Activated T-cell treated with anti-CD3 and anti-CD28 coated beads for 1 hour (primary cell): ENCODE measurements at places on chromosomes 12 and 14.

GRCh38 chr14:69581316-69581935, 6.8 kb upstream of the CCDC177 start:
- DNase-seq: no peak

GRCh38 chr14:100660882-100661635, 65.6 kb upstream of the DLK1 start:
- DNase-seq: no peak

- DNase-seq: no peak
Measured at GRCh38 chr12:96183734-96184370, 10.3 kb upstream of the ELK3 start.

- DNase-seq: no peak
Measured at GRCh38 chr14:91256661-91257060, 12.2 kb upstream of the GPR68 start.

DNA sequence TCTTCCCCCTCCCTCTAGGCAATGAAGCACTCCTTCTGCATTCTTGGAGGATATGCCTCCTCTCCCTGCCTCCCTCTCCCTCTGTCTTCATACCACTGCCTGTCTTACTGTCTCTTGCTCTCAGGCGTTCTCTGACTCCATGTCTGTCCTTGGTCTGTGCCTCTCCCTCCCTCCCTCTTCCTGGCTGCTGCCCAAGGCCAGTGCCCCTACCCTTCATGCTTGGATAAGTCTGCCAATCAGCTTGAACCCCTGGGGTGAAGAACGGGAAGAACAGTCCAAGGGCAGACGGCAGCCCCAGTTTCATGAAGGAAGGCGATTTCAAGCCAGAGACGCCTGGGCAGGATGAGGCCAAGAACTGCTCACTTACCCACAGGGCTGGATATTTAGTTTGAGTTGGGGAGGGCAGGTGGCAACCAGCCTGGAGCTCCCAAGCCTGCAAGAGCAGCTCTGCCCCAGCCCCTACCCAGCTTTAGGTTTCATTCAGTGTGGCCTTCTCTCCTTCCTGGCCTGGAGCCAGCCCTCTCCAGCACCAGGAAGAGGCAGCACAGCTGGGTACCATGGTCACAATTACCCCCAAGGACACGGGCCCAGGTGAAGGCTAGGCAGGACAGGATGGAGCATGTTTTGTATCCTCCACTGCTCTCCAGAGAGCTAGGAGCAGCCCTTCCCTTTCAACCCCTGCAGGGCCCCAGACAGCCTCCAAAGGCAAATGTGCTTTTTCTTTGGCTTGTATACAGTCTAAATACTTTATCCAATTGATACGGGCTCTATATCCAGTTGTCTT, 35.8 kb upstream of the LTBP2 start:
- DNase-seq: no peak

GRCh38 chr14:21267431-21267845, 1.8 kb downstream of the HNRNPC start:
- DNase-seq: no peak

DNA sequence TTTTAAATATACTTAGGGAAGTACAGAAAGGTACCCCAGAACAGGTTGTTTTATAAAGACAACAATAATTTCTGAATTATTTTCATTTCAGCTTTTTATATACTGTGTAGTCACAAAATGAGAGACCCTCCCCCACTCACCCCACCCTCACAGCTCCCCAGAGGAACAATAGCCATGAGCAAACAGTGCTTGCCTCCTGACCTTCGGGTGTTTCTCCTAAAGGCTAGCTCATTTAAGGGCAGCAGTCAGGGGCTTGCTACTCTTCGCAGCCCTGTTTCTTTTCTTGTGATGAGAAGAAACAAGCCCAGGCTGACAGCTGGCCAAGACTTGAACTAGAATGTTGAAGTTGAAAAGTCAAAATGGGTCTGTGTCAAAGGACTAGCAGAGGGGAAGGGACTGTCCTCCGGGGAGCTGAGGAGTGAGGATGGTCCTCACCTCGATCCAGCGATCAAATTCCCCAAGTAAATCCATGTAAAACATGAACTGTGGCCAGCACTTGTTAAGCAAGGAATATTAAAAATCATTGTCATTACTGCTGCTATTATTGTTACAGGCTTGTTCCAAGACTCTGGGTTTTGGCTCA, 133.8 kb upstream of the ARHGAP5 start:
- DNase-seq: no peak

- DNase-seq: no peak
Measured at GRCh38 chr12:66836623-66837310, 157.9 kb upstream of the GRIP1 start.
